Esophagus squamous epithelium (tissue), 5 donors: ENCODE measurements at places on chromosomes 13 and 19.

- no peak for DNase-seq
Observed at GRCh38 chr19:17767559-17767958, 16.3 kb downstream of the FCHO1 start.

DNA sequence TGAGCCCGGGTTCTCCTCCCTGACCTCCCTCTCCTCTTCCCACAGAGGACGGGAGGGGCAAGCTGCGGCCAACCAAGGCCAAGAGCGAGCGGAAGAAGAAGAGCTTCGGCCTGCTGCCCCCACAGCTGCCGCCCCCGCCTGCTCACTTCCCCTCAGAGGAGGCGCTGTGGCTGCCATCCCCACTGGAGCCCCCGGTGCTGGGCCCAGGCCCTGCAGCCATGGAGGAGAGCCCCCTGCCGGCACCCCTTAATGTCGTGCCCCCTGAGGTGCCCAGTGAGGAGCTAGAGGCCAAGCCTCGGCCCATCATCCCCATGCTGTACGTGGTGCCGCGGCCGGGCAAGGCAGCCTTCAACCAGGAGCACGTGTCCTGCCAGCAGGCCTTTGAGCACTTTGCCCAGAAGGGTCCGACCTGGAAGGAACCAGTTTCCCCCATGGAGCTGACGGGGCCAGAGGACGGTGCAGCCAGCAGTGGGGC lies 162.2 kb downstream of the KDM4B start:
- no peak for DNase-seq

GRCh38 chr19:47197141-47197540 lies 33.9 kb downstream of the BBC3 start:
- DNase-seq = no peak

- peak; percentile 69 for DNase-seq
Observed at GRCh38 chr19:3573858-3574637, 1.3 kb downstream of the HMG20B start.

DNA sequence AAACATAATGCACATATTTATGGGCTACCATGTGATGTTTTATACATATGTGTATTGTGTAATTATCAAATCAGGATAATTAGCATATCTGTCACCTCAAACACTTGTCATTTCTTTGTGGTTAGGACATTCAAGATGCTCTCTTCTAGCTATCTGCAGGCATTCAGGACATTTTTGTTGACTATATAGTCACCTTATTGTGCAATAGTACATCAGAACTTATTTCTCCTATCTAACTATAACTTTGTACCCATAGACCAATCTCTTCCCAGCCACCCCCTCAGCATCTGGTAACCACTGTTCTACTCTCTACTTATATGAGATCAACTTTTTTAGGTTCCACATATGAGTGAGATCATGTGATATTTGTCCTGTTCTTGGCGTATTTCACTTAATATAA lies 20.3 kb downstream of the ZNF420 start:
- no peak for DNase-seq

DNA sequence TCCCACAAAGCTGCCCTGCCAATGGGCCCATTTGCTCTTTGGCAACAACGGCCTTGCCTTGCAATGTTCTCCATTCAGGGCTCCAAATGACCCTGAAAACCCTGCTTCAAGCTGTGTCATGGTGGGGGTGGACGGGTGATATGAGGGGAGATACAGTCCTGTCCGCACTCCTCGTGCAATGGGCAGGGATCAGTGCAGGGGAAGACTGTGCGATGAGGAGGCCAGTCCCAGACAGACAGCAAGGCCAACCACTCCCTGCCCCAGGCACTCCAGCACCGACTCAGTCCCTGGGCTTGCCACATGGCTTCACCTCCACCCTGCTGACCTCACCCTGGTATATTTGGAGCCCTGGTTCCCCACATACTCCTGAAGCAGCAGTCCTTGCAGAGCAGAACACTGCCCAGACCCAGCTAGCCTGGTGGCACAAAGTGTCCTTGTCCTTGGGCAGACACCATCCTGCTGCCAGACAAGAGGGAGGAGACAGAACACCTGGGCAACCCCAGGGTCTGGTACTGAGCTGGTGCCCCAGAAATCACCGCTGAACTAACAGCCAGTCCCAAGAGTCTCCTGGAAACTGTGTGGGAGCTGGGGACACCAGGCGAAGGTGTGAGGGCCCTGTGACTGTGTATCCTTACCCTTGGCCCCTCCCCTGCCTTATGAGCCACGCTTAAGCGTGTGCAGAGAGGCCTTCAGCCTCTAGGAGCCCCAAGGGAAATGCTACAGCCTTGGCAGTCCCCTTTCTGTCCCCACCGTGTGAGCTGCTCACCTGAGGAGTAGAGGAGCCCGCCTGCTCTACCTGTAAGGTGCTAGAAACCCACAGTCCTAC lies 9.1 kb upstream of the SLC35E1 start:
- DNase-seq = no peak

DNA sequence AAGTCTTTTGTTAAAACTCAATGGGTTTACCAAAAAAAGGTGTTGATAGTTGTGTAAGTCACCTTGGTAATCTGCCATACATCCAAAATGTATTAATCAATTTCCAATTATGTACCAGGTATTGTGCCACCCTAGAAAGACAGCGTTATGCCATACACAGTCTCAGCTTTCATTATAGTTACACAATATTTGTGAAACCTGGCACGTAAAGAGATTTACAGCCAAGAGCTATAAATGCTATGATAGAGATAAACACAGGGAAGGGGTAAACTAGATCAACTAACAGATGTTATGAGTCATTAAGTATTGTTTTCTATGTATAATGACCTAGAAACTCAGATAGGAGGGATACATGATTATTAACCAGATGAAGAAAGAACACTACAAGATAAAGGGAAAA lies 725.6 kb upstream of the SLITRK5 start:
- DNase-seq = no peak

DNA sequence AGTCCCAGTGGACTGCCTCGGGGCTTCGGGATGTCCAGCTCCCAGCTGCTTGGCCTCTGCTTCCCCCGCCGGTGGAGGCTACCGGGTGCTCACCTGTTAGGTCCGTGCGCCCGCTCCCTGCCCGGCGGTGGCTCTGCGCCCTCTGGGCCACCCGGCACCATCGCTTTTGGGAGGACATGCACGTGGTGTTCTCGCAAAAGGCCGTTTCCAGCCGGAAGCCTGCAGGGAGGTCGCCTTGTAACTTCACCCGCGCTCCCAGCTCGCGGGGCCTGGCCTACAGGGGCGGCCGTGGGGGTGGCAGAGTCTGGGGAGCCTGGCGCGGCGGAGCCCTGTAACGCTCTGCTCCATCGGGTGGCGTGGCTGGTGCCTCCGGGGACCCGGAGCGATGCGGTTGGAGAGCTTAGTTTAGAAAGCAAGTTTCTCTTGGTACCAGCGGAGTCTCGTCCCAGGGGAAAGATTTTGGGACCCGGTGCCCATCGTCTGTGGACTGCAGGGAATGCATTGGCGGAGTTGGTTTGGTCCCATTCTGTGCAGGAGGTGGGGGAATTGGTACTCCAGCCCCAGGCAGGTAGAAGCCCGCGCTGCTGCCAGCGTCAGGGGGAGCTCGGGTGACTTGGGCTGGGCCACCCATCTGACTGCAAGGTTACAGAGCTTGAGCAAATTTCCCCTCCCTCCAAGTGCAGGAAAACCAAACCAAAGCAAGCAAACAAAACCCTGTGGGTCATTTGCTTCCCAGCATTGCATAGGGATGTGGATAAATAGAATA lies 673 bp downstream of the SPATA13 start:
- no peak for DNase-seq

DNA sequence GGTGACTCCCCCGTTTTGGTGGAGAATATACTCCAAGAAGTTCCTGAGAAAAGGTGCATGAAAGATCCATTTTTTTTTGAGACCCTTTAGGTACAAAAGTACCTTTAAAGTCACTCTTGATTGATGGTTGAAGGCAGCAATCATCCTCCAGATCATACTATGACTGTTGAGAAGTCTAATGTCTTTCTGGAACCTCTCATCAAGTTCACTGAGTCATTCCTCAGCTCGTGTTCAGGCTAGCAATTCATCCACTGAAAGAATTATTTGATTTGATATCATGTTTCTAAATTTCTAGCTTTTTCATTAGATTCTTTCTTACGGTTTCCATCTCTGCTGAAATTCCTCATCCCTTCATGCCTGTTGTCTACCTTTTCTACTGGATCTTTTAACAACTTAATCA lies 65.1 kb upstream of the GJB6 start:
- no peak for DNase-seq

GRCh38 chr13:98509271-98510155 lies 67.4 kb downstream of the STK24 start:
- peak; percentile 26 for DNase-seq

DNA sequence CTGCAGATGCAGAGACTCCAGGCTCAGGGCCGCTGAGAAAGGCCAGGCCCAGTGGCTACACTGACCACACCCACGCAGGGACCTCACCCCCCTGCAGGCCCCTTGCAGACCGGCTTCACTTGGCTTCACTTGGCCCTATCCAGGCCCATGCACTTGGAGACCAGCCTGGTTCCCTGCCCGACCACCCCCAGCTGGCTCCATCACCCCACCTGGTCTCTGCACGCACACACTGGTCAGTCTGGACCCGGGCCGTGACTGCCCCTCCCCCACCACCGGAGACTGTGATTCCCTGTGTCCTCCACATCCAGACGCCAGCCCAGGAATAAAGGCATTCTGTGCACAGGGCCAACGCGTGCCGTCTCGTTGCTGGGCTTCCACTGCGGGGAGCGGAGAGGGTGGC lies 4.9 kb upstream of the EBI3 start:
- no peak for DNase-seq

DNA sequence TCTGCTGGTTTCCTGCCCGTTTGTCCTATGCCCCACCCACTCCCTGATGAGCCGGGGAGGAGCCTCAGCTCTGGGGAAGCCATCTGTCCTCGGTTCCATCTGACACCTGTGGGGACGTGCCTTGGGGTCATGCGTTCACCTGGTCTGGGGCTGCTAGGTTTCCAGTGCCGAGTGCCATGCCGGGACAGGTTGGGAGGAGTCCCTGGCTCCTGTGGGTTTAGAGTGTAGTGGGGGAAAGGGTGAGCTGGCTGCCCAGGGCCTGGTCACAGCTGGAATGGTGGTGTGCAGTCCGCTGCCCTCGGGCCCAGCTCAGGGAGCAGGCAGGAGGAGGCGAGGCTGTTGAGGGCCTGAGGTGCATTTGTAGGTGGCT lies 2.5 kb downstream of the KDM4B start:
- DNase-seq = no peak

DNA sequence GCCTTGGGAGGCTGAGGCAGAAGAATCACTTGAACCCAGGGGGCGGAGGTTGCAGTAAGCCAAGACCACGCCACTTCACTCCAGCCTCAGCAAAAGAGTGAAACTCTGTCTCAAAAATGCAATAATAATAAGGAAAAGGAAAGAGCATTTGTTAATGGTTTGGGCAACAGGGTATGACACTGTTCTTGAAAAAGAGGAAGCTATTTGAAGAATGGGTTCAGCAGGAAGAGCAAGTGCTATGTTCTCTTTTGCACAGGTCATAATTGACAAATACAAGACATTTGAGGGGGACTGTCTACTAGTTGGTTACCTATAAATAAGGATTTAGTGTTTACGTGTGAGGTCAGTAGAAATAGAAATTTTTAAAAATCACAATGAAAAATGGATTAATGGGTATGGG lies 218.3 kb downstream of the DCT start:
- DNase-seq = no peak

GRCh38 chr19:48663667-48664066 lies 9.2 kb downstream of the NTN5 start:
- DNase-seq = no peak

DNA sequence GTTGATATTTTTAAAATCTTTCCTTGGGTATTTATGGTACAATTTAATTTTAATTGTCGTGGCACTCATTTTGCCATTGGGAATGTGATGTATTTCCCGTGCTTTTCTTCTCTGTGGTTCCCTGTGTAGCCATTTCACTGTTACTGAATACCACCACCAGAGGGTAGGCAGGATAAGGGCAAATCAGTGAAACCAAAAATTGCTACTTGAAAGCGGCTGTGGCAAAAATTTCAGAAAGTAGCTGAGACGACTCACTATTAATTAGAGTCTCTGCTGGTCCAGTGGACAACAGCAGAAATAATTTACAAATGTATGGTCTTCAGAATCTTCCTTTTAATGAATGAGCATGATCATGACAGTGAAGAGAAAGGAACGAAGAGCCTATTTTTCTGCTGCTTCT lies 34.4 kb upstream of the MIR17HG start:
- no peak for DNase-seq
